ENCODE measurements at places on chromosomes 1 and 21.
A peak's percentile ranks its signal among the peaks of the same experiment; 100 is the strongest.

GRCh38 chr1:239218301-239218700 is 168.1 kb upstream of the CHRM3 start:
- DNase-seq, result no peak

DNA sequence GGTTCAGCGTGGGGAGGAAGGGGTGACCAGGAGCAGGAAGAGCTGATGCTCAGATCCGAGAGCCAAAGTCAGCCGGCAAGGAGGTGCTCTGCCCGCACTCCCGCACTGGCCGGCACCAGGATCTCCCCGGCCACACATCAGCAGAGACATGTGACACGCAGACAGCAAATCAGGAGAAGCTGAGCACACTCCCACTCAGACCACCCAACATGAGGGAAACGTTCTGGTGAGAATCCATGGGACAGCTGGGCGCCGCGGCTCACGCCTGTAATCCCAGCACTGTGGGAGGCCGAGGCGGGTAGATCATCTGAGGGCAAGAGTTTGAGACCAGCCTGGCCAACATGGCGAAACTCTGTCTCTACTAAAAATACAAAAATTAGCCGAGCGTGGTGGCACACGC is 18.6 kb upstream of the PTTG1IP start:
- no peak for DNase-seq

DNA sequence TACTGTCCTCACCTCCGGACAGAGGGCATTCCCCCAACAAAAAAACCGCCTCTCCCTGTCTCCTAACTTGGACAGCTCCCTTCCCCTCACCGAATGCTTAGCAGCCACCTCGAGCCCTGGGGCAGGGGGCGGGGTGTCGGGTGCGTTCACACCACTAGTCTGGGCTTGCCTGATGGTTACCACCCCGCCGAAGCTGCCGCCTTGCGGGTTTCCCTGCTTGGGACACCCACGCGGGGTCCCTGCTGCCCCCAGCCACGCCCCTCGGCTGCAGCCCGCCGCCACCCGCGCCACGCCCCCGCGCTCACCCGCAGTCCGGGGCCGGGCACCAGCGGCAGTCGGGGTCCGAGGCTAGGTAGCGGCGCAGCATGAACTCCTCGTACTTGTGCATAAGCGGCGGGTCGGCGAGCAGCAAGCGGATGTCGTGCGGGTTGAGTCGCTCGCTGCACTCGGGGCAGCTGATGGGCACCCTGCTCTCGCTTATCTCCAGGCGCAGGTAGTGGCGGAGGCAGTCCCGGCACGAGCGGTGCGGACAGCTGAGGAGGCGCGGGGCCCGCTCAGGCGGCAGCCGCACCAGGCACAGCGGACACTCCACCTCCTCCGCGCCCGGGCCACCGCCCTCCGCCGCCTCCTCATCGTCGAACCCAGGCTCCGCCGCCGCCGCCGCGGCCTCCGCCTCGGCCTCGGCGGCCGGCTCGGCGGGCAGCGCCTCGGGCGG is 706 bp downstream of the RNF19B start:
- peak; percentile 36 for DNase-seq

- DNase-seq, result no peak
Measured at GRCh38 chr1:84853741-84854721, 39.0 kb downstream of the LPAR3 start.

DNA sequence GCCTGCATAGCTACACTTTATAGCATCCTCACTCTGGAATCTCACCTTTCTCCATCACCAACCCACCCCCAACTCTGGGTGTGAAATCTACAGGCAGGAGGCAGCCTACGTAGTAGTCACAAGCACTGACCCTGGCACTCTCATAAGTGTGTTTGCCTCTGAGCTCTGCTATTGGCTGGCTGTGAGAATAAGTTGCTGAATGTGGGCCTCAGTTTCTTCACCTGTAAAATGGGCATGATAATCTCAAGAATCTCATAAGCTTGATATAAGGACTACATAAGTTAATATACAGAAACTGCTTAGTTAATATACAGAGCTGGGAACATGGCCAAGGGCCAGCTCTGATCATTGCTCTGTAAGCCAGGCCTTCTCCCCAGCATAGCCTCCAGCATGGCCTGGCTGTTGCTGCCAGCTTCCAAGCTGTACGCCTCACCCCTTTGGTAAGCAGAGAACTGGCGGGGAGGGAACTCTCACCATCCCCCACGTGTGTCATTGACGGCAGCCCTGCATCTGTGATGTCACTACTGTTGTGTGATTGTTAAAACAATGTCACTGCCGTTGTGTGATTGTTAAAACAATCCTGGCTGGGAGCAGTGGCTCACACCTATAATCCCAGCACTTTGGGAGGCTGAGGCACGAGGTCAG is 53.3 kb downstream of the SYF2 start:
- no peak for DNase-seq

- no peak for DNase-seq
Measured at GRCh38 chr1:16018308-16018707, 465 bp upstream of the HSPB7 start.

DNA sequence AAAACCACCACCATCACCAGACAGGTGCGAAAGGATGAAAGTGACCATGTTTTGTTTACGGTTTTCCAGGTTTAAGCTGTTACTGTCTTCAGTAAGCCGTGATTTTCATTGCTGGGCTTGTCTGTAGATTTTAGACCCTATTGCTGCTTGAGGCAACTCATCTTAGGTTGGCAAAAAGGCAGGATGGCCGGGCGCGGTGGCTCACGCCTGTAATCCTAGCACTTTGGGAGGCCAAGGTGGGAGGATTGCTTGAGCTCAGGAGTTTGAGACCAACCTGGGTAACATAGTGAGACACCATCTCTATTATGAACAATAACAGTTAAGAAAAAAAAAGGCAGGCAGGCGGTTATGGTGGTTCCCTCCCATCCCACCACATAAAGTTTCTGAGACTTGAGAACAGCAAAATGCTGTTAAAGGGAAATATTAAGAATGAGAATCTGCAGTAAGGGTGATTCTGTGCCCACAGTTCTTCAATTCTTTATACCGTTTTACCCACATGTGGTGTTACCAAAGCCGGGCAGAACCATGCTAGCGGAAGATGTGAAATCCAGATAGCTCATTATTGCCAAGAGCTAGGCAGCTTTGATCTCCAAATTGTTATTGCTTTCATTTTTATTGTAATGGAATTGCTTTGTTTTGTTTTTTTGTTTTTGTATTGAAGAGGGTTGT is 34.5 kb upstream of the TDRD10 start:
- DNase-seq, result no peak

DNA sequence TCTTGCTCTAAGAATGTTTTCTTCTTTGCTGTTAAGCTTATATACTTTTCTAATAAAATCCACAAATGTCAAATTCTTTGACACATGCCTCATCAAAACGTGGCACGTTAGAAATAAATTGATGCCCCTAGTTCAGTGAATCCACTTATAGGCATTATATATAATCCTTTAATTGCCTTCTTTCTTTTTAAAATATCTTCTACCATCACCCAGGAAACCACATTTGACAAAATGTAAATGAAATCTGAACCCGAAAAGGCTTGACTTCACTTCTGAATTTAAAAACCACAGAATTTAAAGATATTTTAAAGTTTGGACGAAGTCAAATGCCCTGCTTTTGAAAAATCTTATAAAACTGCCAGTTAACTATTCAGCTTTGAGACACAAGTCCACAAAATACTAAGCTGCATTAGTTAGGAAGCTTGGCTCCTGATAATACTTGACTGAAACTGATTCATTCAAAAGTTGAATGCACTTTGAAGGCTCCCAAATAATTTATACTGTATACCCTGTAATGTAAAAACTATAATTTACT is 22.4 kb upstream of the KIFAP3 start:
- no peak for DNase-seq

GRCh38 chr1:220290140-220290761 is 18.0 kb upstream of the RAB3GAP2 start:
- DNase-seq, result no peak

DNA sequence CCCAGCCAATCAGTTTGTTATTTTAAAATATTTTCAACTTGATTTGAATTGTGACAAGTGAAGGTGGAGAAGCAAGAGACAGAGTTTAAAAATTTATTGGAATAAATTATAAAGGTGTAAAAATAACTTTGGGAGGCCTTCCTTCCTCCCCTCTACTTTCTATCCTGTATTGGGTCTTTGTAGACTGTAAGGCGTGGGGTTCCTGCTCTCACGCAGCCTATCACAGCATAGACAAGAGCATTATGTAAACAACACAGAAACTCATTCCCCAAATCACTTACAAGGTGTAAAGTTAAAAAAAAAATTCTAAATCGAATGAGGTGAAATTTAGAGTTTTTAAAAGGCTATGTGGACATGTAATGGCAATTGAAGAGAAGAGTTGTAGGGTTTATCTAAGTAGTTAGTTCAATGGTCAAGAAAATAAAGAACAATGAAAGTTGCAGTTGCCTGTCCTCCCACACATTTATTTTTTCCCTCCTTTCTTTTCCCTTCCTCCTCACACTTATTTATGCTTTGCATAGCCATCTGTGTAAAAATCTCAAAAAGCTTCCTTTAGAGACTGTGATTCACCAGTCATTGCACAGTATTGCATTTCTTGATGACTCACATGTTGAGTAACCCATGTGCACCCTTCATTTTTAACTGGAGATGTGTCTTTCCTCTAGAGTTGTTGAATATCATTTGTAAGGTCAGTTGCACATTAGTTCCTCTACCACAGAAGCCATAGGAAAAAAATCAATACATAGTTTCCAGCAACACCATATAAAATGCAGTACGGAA is 242.2 kb downstream of the PTPRC start:
- DNase-seq, result no peak

GRCh38 chr1:208145167-208145566 is 99.0 kb downstream of the PLXNA2 start:
- DNase-seq, result no peak

- no peak for DNase-seq
Measured at GRCh38 chr1:59007820-59008598, 224.2 kb upstream of the JUN start.

All from stimulated activated CD8-positive, alpha-beta memory T cell treated with anti-CD3 and anti-CD28 coated beads, Interleukin-2, amount 100 ng/mL, for 1 hour (primary cell).